ENCODE measurements at places on chromosomes 16 and 17.
A peak's percentile ranks its signal among the peaks of the same experiment; 100 is the strongest.

GRCh38 chr17:1455797-1456599 lies at the start of gene CRK:
Gene CRK (minus strand): TSS chr17:1456232. CDS start chr17:1456117, 115 bp downstream.
- peak; percentile 99 for DNase-seq

DNA sequence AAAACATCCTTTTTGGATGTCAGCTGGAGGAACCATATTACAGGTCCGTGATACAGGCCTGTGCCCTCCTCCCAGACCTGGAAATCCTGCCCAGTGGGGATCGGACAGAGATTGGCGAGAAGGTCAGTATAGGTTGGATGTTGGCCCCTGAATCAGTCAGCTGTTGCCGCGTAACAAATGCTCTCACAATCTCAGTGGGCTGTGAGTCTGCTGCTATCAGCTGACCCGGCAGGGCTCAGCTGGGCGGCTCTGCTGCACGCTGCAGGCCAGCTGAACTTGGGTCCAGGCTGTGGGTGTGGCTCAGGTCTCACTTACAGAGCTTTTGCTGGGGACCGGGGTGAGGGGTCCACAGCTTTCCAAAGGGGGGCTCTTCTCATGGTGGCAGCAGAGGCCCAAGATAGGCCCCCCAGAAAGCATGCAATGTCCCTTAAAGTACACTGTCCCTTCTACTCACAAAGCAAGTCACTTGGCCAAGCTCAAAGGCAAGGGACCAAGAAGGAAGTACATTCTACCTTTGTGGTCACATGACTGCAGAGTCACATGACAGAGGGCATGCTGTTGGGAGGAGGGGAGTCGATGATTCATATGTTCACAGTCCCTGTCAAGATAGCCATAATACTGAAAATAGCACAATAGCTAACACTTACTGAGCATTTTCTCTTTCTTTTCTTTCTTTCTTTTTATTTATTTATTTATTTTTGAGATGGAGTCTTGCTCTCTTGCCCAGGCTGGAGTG lies 134.2 kb downstream of the ABCC1 start:
- DNase-seq = no peak

DNA sequence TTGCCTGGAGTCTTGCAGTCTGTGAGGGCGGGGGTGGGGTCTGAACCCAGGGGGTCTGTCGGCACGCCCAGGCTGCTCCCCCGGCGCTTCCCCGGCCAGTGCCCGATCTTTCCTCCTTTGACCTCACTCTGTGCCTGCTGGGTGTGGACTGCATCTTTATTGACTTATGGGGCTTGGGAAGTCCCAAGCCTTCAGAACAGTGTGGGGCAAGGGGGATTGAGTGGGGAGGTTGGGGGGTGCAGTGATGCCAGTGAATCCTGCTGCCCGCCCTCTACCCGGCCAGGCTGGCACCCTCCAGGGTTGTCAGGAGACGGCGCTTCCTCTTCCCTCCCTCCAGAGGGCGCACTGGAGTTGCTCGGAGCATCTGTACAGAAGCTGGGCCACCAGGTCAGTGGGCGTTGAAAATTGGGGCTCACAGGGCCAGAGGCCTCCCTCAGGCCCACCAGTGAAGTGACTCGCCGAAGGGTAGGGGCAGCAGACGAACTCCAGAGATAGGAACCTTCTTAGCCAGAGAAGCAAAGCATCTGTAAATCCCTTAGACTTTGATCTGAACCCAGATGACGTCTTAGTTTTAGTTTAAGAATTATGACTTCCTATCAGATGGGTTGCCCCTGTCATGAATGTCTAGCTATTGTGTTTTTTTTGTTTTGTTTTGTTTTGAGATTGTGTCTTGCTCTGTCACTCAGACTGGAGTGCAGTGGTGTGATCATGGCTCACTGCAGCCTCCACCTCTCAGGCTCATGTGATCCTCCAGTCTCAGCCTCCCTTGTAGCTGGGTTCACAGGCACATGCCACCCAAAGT lies 184.8 kb upstream of the CIBAR2 start:
- DNase-seq = no peak

- DNase-seq = no peak
These were observed 134.7 kb downstream of the SNX29 start for GRCh38 chr16:12111223-12111622.

DNA sequence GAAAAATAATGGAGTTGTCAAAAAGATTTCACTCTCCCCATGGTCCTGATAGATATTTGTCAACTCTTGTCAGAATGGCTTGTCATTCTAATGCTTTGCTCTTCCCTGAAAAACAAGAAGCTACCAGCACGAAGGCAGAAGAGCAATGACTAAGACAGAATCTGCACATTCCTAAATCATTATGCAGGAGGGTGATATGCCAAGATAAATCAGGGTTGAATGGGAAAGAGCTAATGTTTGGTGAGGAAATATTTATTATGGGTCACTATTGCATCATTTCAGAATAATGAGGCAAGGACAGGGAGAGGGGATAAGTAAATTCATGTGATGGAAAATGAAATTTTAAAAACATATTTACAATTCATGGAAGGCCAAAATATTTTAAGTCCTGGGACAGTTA lies 297.5 kb upstream of the XYLT1 start:
- no peak for DNase-seq

- no peak for DNase-seq
These were observed 9.5 kb downstream of the FUS start for GRCh38 chr16:31189412-31189778.

DNA sequence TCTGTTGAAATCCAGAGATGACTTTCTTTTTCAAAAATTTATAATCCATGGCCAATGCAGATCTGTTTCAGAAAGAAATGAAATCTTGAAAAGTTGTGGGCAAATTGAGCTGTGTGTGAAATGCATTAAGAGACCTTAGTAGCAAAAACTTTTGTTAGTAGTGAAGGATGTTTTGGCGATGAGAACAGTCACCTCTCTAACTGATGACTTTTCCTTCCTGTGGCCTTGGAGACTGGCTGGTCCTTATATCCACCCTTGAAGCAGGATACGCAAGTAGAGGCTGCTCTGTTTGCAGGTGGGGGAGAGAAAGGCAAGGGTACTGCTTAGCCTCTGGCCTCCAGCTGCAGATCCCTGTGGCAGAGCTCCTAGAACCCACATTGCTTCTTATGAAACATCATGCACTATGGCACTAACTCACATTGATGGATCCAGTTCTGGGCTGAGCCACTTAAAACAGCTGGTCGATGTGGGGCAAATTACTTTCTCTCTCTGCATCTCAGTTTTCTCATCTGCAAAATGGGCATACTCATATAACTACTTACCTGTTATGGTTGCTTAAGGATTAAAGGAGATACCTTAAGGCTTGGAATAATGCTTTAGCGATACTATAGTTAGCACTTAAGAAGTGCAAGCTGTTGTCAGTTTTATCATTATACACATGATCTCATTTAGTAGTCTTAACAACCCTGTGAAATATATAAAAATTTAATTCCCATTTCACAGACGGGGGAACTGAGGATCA lies 89.3 kb downstream of the SDR42E1 start:
- peak; percentile 27 for DNase-seq

GRCh38 chr17:2253362-2253761 lies 50.2 kb downstream of the SMG6 start:
- DNase-seq = no peak

DNA sequence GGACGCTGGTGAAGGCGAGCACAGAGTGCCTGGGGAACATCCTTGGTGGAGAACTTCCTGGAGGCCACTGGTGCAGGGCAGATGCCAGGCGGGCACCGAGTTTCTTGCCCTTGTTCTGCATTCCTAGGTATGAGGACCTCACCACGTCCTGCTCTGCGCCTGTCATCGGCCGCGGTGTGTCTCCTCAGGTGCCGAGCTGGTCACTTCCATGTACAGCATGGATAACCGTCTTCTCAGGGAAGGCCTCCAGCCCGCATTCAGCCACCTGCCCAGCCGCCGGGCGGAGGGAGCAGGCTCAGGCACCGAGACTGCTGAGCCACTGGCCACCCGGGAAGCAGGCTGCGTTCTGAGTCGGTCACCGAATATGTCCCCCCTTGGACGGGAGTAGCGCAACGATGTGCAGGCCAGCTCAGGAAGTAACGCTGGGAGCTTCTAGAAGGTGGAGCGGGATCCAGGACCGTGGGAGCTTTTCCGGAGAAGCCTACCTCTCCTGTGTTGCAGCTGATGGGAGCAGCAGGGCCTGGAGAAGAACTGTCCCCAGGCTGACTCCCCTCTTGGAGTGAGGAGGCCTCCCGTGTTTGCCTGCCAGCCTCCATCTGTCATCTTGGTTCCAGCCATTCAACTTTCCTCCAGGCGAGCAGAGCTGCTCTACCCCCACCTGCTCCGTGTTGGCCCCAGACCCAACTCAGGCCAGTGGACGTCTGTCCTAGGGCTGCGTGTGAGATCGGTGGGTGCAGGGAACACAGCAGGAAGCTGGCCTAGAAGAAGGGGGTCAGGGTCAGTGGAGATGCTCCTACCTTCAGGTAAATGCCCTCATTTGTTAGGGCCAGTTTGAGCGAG lies 2.1 kb upstream of the BAIAP2 start:
- no peak for DNase-seq

- no peak for DNase-seq
These were observed 498 bp downstream of the PIMREG start for GRCh38 chr17:6444571-6445335.

GRCh38 chr17:65057531-65058090 lies 1.1 kb upstream of the GNA13 start:
- DNase-seq = peak; percentile 82

GRCh38 chr16:84093879-84094270 lies 22.9 kb downstream of the MBTPS1 start:
- DNase-seq = no peak

DNA sequence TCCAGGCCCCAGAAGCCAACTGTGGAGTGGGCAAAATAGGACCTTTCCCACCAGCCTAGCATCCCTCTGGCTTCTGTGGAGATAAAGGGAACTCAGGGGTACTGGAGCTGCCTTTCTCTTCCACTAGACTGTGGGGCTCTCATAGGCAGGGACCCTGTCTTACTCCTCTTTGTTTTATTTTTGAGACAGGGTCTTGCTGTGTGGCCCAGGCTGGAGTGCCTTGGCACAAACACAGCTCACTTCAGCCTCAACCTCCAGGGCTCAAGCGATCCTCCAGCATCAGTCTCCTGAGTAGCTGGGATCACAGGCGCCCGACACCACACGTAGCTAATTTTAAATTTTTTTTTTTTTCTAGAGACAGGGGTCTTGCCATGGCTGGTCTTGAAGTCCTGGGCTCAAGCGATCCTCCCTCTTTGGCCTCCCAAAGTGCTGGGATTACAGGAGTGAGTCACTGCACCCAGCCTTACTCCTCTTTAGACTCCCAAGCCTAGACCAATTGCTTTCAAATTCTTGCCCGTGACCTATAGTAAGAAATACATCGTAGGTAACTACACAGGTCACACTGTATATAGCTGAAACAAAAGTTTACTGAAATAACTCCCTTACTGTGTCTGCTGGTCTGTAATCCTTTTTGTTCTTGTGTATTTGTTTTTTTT lies 2.6 kb downstream of the RAI1 start:
- DNase-seq = no peak

DNA sequence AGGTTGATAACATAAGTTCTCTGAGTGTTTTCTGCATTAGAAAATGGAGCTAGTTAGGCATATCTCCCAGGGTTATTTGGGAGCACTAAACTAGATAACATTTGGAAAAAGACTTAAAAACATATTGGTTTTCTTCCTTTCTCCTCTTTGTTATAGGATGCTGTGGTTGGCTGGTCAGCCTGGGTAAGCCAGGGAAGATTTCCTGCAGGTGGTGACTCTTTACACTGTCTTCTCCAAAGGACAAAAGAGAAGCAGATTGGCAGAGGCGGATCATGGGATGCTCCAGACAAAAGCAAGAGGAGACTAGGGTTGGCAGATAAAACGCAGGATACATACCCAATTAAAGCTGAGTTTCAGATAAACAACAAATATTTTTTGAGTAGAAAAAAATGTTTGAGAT lies 6.2 kb upstream of the CRYBA1 start:
- DNase-seq = no peak

DNA sequence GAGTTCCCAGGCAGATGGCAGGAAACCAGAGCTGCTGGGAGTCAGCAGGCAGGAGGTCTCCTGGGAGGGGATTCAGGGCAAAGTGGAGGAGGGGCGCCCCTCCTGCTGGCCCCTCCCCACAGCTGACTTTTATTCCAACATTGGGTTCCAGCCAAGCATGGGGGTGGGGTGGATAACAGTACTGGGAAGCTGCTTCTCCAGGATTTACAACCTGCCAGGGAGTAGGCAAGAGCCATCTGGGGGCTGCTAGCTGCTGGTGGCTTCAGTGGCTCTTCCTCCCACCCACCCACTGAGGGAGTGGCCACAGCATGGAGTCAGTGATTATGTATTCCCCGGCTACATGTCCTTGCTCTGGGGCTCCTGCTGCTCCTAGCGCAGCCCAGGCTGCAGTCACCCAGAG lies 36.8 kb downstream of the TMEM132E start:
- no peak for DNase-seq

DNA sequence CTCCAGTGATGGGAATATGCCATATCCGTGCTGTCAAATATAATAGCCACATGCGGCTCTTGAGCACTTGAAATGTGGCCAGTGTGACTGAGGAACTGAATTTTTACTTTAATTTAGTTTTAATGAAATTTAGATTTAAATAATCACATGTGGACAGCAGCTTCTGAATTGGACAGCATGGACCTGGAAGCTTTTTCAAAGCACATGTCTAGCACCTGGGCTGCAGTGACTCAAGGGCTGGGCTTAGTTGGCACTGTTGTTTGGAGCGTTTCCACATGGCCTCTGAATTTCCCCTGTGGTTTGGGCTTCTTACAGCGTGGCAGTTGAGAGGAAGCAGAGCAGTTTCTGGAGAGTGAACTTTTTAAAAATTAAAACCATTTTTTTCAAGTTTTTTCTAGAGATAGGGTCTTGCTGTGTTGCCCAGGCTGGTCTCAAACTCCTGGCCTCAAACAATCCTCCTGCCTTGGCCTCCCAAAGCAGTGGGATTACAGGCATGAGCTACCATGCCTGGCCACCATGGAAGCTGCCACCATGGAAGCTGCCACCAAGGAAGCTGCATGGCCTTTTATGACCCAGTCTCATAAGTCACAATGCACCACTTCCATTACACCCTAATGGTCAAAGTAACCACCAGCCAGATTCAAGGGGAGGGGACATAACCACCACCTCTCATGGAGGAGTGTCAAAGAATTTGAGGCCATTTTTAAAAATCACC lies 6.7 kb upstream of the TOB1 start:
- no peak for DNase-seq

DNA sequence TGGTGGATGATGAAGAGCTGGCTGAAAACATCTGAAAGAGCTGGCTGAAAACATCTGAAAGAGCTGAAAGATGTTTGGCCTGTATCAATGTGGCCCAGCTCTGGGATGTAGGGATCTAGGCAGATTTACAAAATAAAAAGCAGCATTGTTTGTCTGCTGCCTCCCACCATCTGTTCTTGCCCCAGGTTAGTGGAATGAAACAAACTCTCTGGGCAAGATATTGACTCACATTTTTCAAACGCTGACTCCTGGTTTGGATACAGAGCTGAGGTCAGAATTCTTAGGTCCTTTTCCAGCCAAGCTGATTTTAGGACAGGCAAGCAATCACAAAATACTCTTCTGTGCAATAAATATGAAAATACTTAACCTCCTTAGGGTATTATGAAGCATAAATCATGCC lies 139.0 kb downstream of the STX8 start:
- DNase-seq = peak; percentile 58

GRCh38 chr16:337975-338575 lies 14.4 kb downstream of the AXIN1 start:
- no peak for DNase-seq
